ENCODE measurements at places on chromosomes 6 and 20. TPM values are rescaled to one million over a fixed set of nuclear protein-coding genes. Genes with fewer than 3 reads are reported as not detected.

The C6orf141 gene
- 11.3 TPM for total RNA-seq

The SRMS gene
- not detected for total RNA-seq

The TCF15 gene
- total RNA-seq, result 0.90 TPM

The SPTLC3 gene
- total RNA-seq, result 0.09 TPM

The HLA-DOA gene
- not detected for total RNA-seq

The IP6K3 gene
- not detected for total RNA-seq

The TGM3 gene
- total RNA-seq, result not detected

The ZGPAT gene
- 21.7 TPM for total RNA-seq

The UST gene
- 3.4 TPM for total RNA-seq

The SLC52A3 gene
- not detected for total RNA-seq

The TFB1M gene
- 11.4 TPM for total RNA-seq

The RAD21L1 gene
- total RNA-seq, result under 0.01 TPM

The SAMD10 gene
- 2.2 TPM for total RNA-seq

The SEMG1 gene
- not detected for total RNA-seq

The RRAGD gene
- total RNA-seq, result 0.09 TPM

Data from endothelial cell of coronary artery (primary cell).